ENCODE measurements at places on chromosomes 1 and 21.

- DNase-seq = no peak
Measured at GRCh38 chr1:198890214-198890930, 251.5 kb downstream of the PTPRC start.

DNA sequence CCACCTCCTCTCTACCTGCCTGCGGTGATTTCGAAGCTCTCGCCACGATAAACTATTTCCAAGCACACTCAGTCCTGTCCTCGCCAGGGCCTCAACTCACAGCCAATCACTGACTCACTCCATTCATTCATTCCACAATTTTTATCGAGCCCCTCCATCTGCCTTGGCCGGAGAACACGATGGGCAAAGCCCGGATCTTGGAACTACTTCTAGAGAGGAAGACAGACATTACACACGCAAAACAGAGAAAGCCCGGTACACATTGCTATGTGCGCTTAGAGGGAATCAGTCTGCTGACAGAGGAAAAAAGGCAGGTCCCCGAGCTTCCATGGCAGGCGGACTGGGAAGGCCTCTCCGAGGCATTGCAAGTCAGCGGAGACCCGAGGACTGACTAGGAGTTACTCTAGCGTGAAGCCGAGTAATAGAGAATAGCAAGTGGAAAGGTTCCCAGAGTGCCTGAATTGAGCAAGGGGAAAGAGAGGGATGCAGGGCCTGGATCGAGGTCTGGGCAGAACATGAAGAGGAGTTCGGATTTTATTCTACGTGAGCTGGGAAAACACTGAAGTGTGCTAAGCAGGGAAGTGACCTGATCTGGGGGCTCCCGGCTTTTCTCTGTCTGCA, 54.2 kb upstream of the DNAJC6 start:
- DNase-seq = no peak

GRCh38 chr1:113297749-113298148, 92.6 kb upstream of the MAGI3 start:
- DNase-seq = no peak

DNA sequence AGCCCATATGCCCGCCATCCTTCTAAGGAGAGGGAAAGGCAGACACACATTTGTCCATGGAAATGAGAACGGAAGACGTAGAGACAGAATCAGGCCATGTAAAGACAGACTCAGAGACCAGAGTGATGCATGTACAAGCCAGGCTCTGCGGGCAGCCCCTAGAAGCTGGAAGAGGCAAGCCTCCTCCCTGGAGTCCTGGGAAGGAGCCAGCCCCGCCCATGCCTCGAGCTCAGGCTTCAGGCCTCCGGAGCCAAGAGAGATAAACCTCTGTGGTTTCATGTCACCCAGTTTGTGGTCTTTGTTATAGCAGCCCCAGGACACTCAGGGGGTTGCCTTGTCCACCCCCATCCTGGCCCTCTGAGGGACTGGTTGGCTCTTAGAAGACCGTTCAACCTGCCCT, 11.6 kb downstream of the PDE9A start:
- DNase-seq = no peak

GRCh38 chr1:230636575-230637148, 5.6 kb upstream of the COG2 start:
- no peak for DNase-seq

DNA sequence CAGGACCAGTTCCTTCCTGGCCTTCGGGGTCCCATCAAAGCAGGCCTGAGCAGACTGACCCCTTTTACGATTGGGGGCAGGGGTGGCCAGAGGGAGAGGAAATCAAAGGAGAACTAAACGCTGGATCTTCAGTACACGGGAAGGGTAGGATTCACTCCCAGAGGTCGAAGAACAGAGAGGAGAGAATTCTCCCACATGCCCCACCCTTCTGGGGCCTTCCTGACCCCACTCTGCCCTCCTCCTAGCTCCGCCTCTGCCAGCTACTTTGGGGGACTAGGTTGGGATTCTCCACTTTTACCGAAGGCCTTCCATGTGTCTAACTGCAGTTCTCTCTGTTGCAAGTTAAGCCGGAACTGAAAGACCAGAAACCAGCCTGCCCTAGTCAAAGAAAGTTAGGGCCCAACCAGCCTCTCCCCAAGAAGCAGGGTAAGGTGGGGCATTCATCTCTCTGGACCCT, 654 bp upstream of the ARHGEF2 start:
- DNase-seq = no peak

GRCh38 chr1:236016083-236016482, 48.8 kb downstream of the NID1 start:
- DNase-seq = no peak

DNA sequence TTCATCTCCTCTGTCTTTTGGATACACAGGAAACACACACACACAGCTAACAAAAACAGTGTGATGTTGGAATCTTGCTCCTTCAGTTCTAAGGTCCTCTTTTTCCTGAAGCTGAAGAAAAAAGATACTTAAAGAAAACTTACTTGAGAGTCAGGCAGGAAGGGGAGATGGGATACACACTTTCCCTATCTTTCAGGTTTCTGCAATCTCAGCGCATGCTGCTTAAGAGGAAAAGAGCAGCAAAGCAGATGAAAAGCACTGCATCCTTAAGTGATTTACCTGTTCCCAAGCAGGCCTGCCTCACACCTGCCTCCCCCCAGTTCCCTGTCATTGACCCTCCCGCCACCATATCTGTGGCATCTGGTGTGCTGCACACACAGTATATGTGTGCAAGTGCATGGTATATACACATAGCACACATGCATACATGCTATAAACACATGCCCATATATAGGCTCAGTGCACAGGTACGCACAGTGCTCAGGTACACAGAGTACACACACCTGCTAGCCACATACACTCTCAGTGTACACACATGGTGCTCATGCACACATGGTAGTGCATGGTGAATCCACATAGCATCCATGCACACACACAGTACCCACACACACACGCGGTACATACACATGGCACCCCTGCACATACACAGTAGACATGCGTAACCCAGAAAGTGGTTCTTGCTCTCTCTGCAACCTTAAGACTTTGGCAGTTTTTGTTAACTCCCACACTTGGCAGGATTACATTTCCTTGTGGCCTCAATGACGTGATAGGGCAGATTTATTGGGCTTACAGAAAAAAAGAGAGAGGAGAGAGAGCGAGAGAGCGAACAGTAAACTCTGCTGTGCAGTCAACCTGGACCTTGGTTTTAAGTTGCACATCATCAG, 166.9 kb downstream of the TOMM20 start:
- DNase-seq = no peak

- DNase-seq = no peak
Measured at GRCh38 chr21:36217743-36218142, 61.1 kb downstream of the DOP1B start.

DNA sequence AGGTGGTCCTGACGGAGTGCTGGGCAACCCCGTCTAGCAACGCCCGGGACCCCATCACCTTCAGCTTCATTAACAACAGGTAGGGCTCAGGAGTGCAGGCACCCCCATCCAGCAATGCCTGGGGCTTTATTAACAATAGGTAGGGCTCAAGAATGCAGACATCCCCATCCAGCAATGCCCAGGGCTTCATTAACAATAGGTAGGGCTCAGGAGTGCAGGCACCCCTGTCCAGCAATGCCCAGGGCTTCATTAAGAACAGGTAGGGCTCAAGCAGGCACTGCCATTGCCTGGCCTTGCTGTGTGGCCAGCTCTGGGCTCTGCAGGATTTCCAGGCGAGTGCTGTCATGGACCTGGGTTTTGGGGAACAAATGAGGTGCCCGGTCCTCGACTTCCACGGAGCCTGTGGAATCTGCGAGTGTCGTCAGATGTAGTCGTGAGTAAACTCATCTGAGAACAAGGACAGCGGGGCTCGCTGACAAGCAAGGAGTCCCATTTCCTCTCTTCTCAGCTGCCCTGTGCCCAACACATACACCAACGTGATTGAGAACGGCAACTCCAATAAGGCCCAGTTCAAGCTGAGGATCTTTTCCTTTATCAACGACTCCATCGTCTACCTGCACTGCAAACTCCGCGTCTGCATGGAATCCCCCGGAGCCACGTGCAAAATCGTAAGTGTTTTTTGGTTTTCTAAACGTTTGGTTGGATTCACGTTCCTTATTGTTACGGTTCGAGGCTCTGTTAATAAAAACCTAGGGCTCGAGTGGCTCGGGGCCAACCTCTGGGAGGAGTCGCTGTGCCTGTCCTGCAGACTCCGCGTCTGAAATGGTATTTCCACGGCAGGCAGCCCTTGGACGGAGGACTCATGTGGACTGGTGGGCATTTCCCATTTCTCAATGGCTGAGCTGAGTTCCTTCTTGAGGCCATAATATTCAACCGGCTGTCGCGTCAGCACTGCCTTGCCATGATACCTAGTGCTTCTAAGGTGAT, 56.3 kb downstream of the UMODL1 start:
- no peak for DNase-seq

- DNase-seq = peak; percentile 54
Measured at GRCh38 chr1:26138974-26139558, 19.8 kb upstream of the FAM110D start.

DNA sequence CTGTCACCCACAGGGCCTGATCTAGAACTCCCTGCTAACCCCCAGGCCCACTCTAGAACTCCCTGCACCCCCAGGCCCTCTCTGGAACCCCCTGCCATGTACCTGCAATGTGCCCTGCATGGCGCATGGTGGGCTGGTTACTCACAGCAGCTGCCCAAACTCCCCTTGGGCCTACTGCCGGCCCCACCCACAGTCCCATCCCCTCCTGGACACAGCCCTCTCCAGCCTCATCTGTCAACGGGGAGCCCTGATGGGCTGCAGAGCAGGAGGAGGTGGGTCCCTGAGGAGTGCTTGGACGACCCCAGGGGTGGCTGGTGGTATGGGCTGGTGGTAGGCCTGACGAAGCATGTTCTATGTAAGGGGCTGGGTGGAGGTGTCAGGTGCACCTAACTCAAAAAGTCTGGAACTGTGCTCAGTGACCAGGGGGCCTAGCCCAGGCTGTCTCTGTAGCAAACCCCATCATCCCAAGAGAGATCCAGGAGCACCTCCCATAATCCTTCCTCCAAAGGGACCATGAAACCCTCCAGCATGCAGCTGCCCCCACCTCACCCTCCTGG, 19.0 kb upstream of the PRSS38 start:
- DNase-seq = no peak

- DNase-seq = no peak
Measured at GRCh38 chr1:68046885-68047658, 3.4 kb downstream of the DIRAS3 start.

- no peak for DNase-seq
Measured at GRCh38 chr1:6970221-6970620, 185.0 kb downstream of the CAMTA1 start.

- no peak for DNase-seq
Measured at GRCh38 chr1:93078203-93078602, 880 bp upstream of the MTF2 start.

- DNase-seq = no peak
Measured at GRCh38 chr1:222732216-222733159, 4.5 kb upstream of the FAM177B start.

DNA sequence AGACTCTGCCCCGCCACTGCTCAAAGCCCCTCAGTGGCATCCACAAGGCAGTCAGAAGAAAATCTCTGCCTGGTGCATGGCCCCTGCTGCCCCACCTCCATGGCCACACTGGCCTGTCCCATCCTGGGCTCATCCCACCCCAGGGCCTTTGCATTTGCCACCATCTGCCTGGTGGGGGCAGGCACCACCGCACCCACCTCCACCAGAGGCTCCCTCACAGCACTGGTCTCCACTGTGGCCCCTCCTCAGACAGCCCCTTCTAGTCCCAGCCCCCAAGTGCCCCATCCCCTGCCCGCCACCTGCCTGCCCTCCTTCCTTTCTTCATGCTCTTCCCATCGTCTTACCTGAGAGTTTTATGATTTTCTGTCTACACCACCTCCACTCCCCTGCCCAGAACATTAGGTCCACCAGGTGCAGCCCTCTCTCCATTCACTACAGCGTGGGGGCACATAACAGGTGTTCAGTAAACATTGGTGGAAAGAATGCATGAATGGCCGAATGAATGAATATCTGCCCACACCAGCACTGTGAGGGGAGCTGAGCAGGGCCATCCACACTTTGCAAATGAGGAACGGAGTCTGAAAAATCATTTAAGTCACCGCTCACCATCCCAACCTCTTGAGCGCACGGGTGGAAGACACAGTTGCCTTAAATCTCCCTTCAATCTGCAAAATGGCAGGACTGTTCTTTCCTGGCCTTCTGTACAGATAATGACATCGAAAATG, 2.1 kb downstream of the PRDM15 start:
- no peak for DNase-seq

DNA sequence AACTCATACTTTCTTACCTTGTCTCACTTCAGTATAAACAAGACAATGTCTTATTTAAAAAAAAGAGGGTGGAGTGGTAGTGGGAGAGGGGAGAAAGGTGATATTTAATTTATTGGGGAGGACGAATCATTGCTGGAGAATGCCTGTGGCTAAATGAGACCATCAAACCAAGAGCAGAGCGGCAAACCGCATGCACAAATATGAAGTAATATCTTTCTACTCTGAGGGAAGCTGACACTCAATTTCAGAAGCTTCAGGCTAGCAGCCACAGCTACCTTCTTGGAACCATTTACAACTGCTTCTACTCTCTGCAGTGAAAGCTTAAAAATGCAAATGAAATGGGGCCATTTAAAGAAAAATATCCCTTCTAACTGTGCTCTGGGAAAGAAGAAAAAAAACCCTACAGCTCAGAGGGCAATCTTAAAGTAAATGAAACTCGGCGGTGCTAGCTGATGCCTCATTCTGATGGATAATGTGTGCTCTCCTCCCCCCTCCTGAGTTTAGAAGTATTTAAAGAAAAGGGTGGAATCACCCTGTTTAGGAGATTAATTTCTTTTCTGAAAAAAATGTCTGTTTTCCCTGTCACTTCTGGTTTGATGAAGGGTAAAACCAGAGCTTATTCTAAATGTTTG, 178.2 kb upstream of the CAMK1G start:
- no peak for DNase-seq

GRCh38 chr1:75985827-75986226, 53.6 kb upstream of the ASB17 start:
- DNase-seq = no peak

- no peak for DNase-seq
Measured at GRCh38 chr1:37473431-37474045, 842 bp upstream of the ZC3H12A start.

All from left lung (tissue), 14 donors.